Stimulated activated CD4-positive, alpha-beta T cell treated with anti-CD3 and anti-CD28 coated beads, Interleukin-1b, Interleukin-23, amount 100 ng/mL, for 24 hours (primary cell): ENCODE measurements at places on chromosomes 11 and 22.

DNA sequence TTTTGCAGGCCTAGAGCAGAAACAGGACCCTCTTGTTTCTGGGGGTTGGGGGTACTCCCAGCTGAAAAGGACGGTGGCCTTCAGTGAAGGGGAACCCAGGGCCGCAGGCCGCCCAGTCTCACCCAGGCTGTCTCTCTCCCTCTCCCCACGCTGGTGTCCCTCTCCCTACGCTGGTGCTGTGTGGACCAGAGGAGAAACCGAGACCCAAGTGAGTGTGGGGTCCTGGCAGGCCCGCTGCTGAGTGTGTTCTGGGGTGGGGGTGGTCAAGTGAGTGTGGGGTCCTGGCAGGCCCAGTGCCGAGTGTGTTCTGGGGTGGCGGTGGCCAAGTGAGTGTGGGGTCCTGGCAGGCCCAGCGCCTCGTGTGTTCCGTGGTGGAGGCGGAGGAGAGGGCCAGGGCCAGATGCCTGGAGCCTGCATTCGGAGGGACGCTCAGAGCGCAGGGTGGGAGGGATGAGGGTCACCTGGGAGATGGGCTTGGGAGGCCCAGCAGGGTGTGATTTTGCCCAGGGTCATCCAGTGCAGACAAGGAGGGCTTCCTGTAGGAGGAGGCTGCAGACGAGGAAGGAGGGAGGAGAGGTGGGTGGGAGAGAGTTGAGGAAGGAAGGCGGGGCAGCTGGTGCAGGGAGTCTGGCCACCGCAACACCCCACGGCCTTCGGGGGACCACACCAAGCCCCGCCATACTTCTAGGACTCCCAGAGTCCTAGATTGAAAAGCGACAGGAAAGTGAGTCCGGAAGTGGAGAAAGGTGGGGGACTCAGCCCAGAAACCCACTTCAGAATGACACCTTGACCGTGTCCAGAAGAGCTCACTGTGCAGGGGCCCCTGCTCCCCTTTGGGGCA is 10.3 kb downstream of the TNNT3 start:
- DNase-seq, result no peak

- no peak for DNase-seq
Measured at GRCh38 chr11:79694368-79694767, 253.5 kb upstream of the TENM4 start.

GRCh38 chr11:67302571-67303131 is 679 bp upstream of the SSH3 start:
- no peak for DNase-seq

DNA sequence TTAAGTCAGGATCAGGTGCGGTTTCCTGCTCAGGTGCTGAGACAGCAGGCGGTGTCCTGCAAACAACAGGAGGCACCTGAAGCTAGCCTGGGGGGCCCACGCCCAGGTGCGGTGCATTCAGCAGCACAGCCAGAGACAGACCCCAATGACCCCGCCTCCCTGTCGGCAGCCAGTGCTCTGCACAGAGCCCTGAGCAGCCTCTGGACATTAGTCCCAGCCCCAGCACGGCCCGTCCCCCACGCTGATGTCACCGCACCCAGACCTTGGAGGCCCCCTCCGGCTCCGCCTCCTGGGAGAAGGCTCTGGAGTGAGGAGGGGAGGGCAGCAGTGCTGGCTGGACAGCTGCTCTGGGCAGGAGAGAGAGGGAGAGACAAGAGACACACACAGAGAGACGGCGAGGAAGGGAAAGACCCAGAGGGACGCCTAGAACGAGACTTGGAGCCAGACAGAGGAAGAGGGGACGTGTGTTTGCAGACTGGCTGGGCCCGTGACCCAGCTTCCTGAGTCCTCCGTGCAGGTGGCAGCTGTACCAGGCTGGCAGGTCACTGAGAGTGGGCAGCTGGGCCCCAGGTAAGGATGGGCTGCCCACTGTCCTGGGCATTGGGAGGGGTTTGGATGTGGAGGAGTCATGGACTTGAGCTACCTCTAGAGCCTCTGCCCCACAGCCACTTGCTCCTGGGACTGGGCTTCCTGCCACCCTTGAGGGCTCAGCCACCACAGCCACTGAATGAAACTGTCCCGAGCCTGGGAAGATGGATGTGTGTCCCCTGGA is at the start of gene MYO7A:
TSS of gene MYO7A (plus strand) at position 327 of the 772 bp plus-strand sequence. CDS start 2,389 bp downstream, outside the sequence.
- no peak for DNase-seq

DNA sequence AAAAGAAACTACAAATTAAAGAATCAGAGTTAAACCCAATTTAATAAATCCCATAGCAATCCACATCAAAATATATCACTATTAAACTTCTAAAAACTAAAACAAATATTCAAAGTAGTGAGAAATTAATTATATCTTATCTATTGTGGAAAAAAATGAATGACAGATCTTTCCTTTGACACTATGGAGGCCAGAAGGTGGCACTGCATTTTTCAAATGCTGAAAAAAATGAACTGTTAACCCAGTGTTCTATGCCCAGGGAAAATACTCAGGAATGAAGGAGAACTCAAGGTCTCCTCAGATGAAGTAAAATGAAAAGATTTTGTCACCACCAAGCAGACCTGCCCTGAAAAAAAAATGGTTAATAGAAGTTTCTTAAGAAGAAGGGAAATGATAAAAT is 27.7 kb downstream of the TYR start:
- no peak for DNase-seq

GRCh38 chr11:70220920-70221319 is 17.8 kb downstream of the FADD start:
- no peak for DNase-seq

DNA sequence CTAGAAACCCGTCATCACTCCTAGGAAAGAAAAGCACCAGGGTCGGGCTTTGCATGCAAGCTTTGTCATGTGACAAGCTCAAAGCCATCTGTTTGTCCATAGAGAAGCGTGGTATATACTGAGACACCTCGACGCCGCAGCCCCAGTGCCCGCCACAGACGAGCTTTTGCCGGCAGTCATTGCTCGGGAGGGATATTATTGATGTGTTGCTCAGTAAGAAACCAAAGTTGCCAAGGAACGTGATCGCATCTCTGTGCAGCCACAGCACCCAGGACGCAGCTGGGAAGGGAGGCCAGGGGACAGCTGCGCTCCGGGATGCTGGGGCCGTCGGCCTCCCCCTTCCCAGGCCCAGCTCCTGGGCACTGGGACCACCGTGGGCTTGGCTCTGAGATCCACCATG is 89.5 kb upstream of the KCNQ1OT1 start:
- DNase-seq, result no peak

DNA sequence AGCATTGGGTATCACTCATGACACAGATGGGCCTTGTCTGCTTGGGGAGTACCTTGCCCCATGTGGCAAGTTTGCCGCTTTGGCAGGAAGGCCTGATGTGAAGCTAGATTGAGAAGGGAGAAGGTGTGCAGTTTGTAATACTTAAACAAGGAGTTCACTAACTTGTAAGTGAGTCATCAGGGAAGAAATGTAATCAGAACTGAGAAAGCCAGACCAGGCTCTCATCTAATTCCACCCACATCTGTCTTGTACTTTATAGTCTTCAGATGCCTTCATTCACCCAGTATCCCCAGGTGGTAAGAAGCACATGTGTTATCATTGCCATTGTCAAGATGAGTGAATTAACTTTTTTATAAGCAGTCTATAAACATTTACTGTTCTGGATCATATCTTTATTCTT is 116.0 kb upstream of the DDI1 start:
- no peak for DNase-seq

DNA sequence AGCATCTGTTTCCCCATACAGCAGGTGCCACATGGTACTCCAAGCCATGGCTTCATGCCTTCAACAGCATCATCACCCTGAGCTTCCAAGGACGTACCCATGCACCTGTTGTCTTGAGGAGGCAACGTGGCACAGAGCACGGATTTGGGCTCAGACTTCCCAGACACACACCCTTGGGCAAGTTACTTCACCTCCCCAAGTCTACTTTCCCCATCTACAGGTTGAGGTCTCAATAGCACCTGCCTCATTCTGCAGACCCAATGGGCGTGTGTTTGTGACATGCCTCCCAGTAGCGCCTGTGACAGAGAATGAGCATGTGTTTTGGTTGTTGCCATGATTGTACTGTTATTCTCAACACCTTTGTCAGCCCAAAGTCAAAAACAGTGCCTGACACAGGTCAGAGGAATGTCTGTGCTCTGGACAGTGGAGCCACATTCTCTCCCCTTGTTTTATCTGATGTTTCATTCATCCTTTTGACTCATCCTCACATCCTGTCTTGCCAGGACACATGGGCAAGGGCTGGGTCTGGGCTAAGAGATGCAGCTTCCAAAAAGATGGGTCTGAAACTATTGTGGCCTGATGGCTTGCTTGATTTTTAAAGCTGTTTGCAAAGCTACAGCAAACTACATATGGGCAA is 53.4 kb upstream of the CCND1 start:
- DNase-seq, result no peak

GRCh38 chr11:118610225-118610772 is 2.9 kb downstream of the PHLDB1 start:
- DNase-seq, result no peak

DNA sequence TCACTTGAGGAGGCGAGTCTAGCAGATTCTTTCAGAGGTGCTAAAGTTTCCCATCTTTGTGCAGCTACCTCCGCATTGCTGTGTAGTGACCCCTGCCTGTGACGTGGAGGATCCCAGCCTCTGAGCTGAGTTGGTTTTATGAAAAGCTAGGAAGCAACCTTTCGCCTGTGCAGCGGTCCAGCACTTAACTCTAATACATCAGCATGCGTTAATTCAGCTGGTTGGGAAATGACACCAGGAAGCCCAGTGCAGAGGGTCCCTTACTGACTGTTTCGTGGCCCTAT is 8.9 kb upstream of the SAMM50 start:
- no peak for DNase-seq

DNA sequence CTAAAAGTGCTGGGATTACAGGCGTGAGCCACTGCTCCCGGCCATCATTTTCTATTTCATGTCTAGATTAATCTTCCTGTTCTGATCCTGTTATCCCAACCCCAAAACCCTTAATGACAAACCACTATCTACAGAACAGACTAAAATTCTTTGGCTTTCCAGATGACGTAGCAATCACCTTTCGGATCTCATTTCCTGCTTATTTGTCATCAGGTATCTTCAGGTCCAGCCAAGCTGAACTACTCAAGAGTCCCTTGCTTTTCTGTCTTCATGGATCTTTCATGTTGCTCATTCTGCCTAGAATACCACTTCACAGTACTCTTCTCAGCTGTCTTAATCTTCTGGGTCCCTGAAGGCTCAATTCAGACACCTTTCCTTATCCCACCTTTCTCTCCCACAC is 27.4 kb upstream of the IPO7 start:
- DNase-seq, result no peak

GRCh38 chr11:61187505-61188130 is 15.7 kb upstream of the PGA3 start:
- DNase-seq, result peak; percentile 81

DNA sequence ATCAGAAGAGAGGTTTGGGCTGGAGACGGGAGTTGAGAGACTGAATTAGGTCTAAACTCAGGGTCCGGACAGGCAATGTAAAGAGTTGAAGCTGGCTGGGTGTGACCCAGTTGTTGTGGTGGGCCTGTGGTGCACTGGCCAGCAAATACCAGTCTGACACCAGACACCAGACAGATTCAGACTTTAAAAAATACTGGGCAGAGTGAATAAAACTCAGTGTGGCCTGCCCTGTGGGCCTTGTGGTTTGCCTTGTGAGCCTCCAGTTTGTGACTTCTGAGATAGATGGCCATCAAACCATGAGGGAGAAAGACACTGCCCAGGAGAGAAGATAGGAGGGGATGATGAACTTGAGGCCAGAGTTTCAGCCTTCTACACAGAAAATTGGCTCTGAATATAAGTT is 25.8 kb downstream of the RCN1 start:
- DNase-seq, result no peak

- DNase-seq, result no peak
Measured at GRCh38 chr11:10314199-10315072, 9.6 kb downstream of the ADM start.

DNA sequence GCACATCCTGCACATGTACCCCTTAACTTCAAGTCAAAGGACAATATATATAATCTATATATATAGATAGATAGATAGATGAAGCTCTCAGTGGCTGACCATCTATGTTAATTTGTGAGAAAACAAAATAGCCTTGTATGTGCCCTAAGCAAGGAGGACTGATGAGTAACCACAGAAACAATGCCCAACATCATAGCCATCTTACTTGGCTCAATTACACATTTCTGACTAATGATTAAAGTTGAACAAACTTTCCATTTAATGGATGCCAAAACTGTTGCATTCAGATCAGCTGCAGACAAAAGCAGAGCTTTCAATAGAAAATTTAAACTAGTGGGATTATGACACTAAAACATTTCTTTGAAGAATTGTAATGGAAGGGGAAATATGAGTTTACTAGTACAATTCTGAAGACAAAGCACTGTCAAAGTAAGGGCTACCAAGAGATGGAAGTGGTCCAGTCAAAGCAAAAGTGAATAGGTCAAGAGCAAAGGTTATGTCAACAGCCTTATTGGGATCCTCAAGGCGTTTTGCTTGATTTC is 1188.2 kb upstream of the RAG2 start:
- DNase-seq, result no peak

- DNase-seq, result no peak
Measured at GRCh38 chr11:44659641-44660040, 67.1 kb upstream of the TSPAN18 start.

GRCh38 chr11:30465192-30465591 is 121.0 kb downstream of the MPPED2 start:
- DNase-seq, result no peak

- DNase-seq, result no peak
Measured at GRCh38 chr22:44549701-44550100, 51.7 kb upstream of the RTL6 start.

- no peak for DNase-seq
Measured at GRCh38 chr11:57616595-57616994, 19.1 kb downstream of the SERPING1 start.

DNA sequence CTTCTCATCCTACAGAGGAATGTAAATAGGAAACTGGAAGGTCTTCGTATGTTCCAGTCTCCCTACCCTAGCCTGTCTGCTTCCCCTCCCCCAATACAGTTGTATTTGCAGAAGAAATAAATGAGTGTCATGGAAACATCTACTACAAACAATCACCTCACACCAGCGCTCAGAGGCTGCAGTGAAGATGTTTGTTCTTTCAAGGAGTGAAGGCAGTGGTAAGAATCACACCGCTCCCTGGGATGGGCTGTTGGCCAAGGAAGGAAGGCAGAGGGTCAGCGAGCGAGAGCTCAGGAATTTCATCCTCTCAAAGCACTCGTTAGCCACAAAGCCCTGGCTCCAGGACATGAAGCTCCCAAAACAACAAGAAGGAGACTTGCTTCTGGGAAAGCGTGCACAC is 1.1 kb upstream of the IGSF9B start:
- DNase-seq, result no peak

DNA sequence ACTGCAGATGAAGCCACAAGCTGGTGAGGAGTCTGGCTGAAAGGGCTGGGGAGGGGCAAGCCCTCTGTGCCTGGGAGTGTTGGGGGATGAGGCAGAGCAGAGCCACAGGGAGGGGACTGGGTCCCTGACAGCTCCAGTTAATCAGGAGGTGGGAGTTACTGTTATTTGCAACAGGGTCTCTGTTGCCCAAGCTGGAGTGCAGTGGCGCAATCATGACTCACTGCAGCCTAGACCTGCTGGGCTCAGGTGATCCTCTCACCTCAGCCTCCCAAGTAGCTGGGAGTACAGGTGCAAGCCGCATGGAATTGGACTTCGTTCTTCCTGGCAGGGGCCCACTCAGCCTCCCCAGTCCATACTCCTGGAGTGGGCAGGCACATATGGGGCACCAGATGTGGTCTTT is 7.7 kb downstream of the SCN2B start:
- no peak for DNase-seq
